ENCODE measurements at places on chromosomes 3 and 15. TPM values are rescaled to one million over a fixed set of nuclear protein-coding genes. Genes with fewer than 3 reads are reported as not detected.

DNA sequence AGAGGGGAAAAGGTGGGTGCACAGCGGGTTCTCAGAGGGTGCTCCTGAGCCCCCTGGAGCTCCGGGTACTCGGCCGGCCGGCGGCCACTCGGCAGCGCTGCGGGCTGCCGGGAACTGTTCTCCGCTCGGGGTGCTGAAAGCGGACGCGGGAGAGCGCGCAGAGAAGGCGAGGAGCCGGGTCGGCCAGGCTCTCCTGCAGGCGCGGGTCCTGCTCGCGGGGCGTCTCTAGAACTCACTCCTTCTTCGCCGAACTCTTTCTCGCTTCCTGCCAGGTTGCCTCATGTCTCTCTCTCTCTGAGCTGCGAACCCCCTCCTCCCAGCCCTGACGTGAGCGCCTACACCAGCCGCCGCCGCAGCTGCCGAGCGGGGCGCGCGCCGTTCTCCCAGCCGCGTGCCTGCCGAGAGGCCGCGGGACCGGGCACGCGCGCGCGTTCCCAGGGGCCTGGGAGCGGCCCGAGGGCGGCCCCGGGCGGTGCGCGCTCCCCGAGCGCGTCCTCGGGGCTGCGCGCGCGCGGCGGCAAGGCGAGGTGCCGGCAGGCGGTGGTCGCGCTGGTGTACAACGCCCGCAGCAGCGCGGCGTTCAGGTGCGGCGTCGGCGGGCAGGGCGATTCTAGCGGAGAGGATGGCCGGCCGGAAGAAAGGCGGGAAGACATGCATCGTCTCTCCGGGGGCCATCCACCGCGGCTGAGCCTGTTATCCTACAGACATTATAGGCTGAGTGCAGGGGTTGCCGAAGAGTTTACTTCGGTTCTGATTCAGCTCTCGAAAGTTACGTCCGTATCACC, at the start of gene PEX5L:
Gene PEX5L (minus strand): TSS at position 267 of the 785 bp plus-strand sequence. CDS start 338 bp downstream, outside the sequence.
- H3K4me3 ChIP-seq = peak within 1 kb of the TSS; percentile 65
- no peaks in the 10 kb centered on the region for H3K27me3 ChIP-seq
- H3K36me3 ChIP-seq = no peaks in the 10 kb centered on the region
- DNase-seq = peak; percentile 77

CFAP92 gene
- not detected for total RNA-seq

EFCAB12 gene
- 0.12 TPM for total RNA-seq

DNA sequence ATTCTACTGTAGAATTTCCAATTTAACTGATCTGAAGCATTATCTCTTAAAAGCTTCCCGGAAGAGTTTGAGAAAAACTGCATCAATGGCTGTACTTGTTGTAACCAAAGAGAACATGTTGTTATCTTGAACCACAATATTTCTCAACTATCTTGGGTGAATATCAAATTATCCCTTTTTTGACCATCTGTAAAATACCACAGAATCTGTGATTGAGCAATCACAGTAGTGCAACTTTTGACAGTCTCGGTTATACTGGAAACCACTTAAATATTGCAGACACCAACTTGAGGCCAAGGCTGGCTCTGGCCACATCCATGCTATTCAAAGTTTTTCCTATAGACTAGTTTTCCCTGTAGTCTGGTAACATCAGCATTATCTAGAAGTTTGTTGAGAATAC, 842.8 kb upstream of the EPHA6 start:
- H3K4me1 ChIP-seq = no peaks in the 10 kb centered on the region
- H3K36me3 ChIP-seq = no peaks in the 10 kb centered on the region
- DNase-seq = no peak
- H3K27ac ChIP-seq = no peak overlapping the region
- no peak overlapping the region for H3K4me3 ChIP-seq

DNA sequence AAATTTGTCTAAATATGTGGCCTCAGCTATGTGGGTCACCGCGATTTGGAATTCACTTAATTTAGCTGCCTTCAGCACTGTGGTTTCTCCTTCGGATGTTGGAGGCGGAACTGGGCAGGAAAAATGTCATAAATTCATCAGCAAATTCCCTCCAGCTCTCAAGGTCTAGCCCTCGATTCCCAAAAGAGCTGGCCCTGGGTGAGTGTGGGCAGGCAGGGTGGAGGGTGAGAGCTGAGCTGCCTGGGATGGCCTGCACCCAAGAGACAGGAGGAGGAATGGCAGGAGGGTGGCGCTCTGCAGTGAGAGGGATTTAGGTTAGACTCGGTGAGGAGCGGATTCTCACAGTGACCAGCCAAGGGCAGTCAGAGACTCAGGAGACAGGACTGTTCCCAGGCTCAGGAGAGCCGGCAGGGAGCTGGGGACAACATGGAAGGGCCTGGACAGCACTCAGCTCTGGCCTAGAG, 57.1 kb downstream of the FEM1B start:
- H3K27ac ChIP-seq = no peak overlapping the region
- no peaks in the 10 kb centered on the region for H3K36me3 ChIP-seq
- H3K4me3 ChIP-seq = no peak overlapping the region
- no peaks in the 10 kb centered on the region for H3K4me1 ChIP-seq

SMCO1 gene
- not detected for total RNA-seq

- H3K27ac ChIP-seq = no peak overlapping the region
- no peaks in the 10 kb centered on the region for H3K36me3 ChIP-seq
- peaks cover 26% of the 10 kb centered on the region for H3K27me3 ChIP-seq
- peaks cover 3% of the 10 kb centered on the region for H3K4me1 ChIP-seq
These were observed 62.9 kb downstream of the ADCY5 start for GRCh38 chr3:123385981-123386380.
